Activated CD4-positive, alpha-beta memory T cell treated with anti-CD3 and anti-CD28 coated beads for 36 hours (primary cell): ENCODE measurements at places on chromosomes 16 and 17. TPM values are rescaled to one million over a fixed set of nuclear protein-coding genes. Genes with fewer than 3 reads are reported as not detected.
A peak's percentile ranks its signal among the peaks of the same experiment; 100 is the strongest.

DNA sequence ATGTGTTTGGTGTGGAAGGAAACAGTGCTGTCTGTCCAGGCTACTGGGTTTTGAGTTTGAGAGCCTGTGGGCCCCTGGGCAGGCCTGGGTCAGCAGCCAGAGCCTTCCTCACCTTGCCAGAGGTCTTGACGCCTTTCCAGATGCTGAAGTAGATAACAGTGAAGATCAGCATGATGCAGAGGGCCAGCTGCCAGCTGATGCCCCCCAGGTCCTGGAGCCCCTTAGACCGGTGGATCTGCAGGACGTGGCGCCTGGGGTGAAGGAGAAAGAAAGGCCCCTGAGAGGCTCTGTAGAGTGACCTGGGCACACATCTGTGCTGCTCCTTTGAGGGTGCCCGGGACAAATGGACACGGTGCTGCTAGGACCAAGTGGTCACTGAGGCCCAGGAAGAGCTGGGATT is 18.4 kb downstream of the SLC6A4 start:
- H3K27ac ChIP-seq: no peak overlapping the region
- no peak for DNase-seq
- no peaks in the 10 kb centered on the region for H3K27me3 ChIP-seq
- no peaks in the 10 kb centered on the region for H3K4me1 ChIP-seq

DNA sequence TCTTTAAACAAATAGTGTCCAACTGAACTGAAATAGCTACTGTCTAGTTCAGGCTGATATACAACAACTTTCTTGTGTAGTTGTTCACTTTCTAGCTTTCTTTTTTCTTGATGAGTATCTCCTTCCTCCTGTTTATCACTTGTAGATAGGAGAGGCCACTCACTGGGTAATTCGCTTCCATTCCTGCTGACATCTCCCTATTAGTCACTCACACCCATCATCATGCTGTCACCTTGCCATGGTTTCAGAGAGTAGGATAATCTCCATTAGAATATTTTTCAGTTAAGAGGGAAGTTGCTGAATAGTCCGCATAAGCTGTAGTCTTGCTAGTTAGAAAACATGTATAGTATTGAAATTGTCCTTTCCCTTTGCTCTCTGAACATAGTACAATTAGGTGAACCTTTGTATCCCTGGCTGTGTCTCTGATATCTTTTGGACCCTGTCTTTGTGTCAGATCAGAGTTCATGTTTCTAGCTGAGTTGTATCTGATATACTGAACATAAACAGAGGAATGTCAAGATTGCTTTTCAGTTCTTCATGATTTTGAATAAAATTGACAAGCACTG is 64.4 kb upstream of the RASL10B start:
- DNase-seq: no peak
- H3K36me3 ChIP-seq: peaks cover 19% of the 10 kb centered on the region
- no peak overlapping the region for H3K27ac ChIP-seq
- no peak overlapping the region for H3K4me3 ChIP-seq
- no peaks in the 10 kb centered on the region for H3K27me3 ChIP-seq

Gene TEX19
- total RNA-seq: not detected

GRCh38 chr16:26454102-26454501 is 612.6 kb upstream of the C16orf82 start:
- no peak overlapping the region for H3K27ac ChIP-seq
- no peak overlapping the region for H3K4me3 ChIP-seq

DNA sequence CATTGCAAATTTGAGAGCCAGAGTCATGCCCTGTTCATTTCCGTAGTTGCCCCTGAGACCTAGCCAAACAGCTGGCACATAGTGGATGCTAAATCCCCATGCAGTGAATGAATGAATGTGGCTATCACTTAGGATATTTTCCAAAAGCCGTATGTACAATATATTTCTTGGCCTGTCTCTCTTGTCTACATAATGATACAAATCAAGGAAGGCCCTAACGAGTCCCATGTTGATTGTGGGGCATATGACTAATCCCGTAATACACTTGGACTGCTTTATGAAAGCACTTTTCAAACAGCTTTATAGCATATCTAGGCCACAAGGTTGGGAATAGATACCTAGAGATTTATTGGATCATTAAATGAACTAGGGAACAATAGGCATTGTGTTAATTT is 478.0 kb downstream of the SLC39A11 start:
- H3K4me3 ChIP-seq: no peak overlapping the region
- H3K27ac ChIP-seq: no peak overlapping the region
- DNase-seq: no peak
- peaks cover 8% of the 10 kb centered on the region for H3K27me3 ChIP-seq
- H3K36me3 ChIP-seq: no peaks in the 10 kb centered on the region

DNA sequence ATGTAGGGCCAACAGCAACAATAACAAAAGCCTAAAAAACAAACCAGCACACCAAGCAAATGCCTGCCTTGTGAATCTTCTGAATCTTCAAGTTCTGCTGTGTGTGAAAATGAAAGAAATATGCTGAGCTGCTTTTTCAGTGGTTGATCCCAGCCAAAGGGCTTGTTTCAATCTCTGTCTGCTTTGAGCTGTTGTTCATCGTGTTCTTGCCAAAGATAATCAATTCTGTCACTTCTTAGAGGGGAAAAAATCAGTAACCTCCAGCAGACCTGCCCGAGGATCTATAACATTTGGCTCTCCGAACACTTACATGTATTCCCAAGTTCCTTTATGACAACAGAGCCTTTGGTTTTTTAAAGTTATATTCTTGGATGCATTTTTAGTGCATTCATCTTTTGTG is 65.9 kb downstream of the VPS35L start:
- no peak overlapping the region for H3K27ac ChIP-seq
- peaks cover 19% of the 10 kb centered on the region for H3K36me3 ChIP-seq
- no peak for DNase-seq
- H3K4me1 ChIP-seq: no peaks in the 10 kb centered on the region

DNA sequence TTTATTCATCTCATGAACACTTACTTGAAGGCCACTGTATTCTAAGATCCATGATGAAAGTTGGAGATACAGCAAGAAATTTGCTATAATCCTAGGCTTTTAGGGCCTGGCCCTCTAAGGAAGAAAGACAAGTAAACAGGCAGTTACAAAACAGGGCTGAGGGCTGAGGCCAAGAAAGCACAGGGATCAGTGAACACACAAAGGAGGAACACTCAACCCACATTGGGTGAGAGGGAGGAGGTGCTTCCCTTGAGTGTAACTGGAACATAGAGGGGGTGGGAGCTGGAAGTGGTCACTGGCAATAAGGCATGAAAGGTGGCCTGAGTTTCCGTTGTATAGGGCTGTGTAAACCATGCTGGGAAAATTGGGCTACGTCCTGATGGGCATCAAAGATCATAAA is 112.2 kb downstream of the ZNF18 start:
- DNase-seq: no peak
- no peaks in the 10 kb centered on the region for H3K27me3 ChIP-seq
- H3K4me1 ChIP-seq: no peaks in the 10 kb centered on the region
- H3K36me3 ChIP-seq: no peaks in the 10 kb centered on the region
- no peak overlapping the region for H3K27ac ChIP-seq

GRCh38 chr16:88636488-88637265 is 1.7 kb upstream of the IL17C start:
- H3K4me1 ChIP-seq: peaks cover 59% of the 10 kb centered on the region
- peaks cover 26% of the 10 kb centered on the region for H3K27me3 ChIP-seq
- H3K36me3 ChIP-seq: peaks cover 5% of the 10 kb centered on the region
- no peak overlapping the region for H3K27ac ChIP-seq

DNA sequence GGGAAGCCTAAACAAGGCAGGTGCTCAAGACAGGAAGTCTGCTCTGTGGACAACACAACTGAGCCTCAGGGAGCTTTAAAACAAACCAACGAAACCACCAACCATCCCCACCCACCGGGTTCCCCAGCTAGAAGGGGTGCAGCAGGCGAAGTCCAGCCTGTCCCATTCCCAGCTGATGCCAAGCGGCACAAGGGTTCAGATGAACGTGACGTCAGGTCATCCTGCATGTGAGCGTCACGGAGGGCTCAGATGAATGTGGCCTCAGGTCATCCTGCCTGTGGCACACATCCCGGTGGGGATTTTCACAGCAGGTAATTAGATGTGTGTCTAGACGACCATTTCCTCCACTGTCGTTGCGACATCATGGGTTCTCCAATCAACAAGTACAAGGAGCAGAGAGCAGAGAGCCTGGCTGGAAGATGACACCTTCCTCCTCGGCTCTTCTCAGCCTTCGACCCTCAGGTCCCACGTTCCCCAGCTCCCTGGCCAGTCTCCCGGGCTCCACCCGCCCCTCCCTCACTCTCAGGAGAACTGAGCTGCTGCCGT is 246.5 kb downstream of the FOXL1 start:
- peaks cover 32% of the 10 kb centered on the region for H3K27me3 ChIP-seq
- no peak for DNase-seq
- H3K4me1 ChIP-seq: no peaks in the 10 kb centered on the region

GRCh38 chr17:75504347-75505151 is 10.8 kb downstream of the CASKIN2 start:
- no peaks in the 10 kb centered on the region for H3K4me1 ChIP-seq
- H3K4me3 ChIP-seq: no peak overlapping the region
- H3K27me3 ChIP-seq: no peaks in the 10 kb centered on the region
- no peak overlapping the region for H3K27ac ChIP-seq
- peak; percentile 51 for DNase-seq

Gene TSPAN10
- 0.45 TPM for total RNA-seq

DNA sequence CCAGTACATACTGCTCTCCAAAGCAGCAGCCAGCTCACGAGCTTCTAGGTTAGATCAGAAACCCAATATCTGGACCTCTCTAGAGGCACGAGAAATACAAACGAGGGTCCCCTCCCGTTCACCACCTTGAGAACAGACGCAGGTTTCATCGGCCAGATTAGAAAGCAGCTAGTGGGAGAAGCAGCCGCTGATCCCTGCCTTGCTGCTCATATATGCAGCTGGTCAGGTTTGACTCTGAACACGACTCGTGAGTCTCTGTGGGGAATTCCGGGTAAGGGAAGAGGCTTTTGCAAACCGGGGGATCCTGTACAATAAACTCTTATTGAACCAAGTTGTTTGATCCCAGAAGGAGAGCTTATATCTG is 1.6 kb downstream of the VAT1L start:
- peaks cover 12% of the 10 kb centered on the region for H3K4me1 ChIP-seq
- H3K27me3 ChIP-seq: peaks cover 71% of the 10 kb centered on the region
- H3K36me3 ChIP-seq: no peaks in the 10 kb centered on the region
- no peak overlapping the region for H3K27ac ChIP-seq
- no peak overlapping the region for H3K4me3 ChIP-seq
- no peak for DNase-seq

GRCh38 chr17:18004345-18004744 is 31.7 kb downstream of the DRC3 start:
- peaks cover 6% of the 10 kb centered on the region for H3K36me3 ChIP-seq
- H3K4me3 ChIP-seq: no peak overlapping the region
- DNase-seq: no peak

Gene KRT39
- total RNA-seq: not detected

DNA sequence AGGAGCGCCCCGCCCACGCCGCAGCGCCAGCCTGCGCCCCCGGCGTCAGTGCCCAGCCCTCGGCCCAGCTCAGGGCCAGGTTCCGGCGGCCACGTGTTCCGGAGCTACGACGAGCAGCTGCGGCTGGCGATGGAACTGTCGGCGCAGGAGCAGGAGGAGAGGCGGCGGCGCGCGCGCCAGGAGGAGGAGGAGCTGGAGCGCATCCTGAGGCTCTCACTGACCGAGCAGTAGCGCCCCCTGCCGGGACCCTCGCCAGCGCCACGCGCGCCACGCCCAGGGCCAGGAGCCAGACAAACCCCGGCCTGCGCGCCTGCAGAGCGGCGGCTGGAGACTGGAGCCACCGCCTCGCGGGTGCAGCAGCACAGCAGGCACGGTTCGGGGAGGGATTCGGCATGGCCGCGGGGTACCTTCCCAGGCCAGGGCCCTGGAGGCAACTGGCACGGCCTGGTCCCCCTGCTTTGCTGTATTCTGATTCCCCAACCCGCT is 9.3 kb downstream of the CORO6 start:
- peak; percentile 97 for DNase-seq
- H3K4me1 ChIP-seq: peaks cover 39% of the 10 kb centered on the region
- no peaks in the 10 kb centered on the region for H3K36me3 ChIP-seq
- peaks cover 1% of the 10 kb centered on the region for H3K27me3 ChIP-seq
- no peak overlapping the region for H3K4me3 ChIP-seq

Gene CCDC102A
- total RNA-seq: 7.9 TPM

Gene OR4D1
- total RNA-seq: 0.27 TPM

- no peak for DNase-seq
- peaks cover 58% of the 10 kb centered on the region for H3K4me1 ChIP-seq
- H3K27ac ChIP-seq: peak overlapping the region; percentile 48
- H3K36me3 ChIP-seq: peaks cover 3% of the 10 kb centered on the region
- no peak overlapping the region for H3K4me3 ChIP-seq
Measured at GRCh38 chr17:3960764-3961163, 3.5 kb downstream of the ATP2A3 start.

DNA sequence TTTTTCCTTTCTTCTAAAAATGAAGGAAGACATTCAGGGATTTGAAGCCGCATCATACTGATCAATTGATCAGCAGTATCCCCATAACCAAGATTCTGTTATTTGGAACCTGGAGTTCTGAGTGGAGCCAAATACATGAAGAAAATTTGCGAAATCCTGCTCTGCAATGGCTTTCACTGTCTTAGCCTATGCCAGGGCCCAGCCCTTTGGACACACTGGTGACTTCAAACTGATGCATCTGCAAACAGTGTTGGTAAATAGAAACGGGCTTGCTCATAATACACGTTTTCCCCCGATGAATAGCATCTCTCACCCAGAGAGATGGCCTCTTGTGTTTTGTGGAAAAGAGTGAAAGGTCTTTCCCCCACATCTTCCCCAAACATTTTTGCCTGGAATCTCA is 87.6 kb upstream of the TOX3 start:
- no peaks in the 10 kb centered on the region for H3K4me1 ChIP-seq
- H3K27ac ChIP-seq: no peak overlapping the region
- no peaks in the 10 kb centered on the region for H3K27me3 ChIP-seq
- no peaks in the 10 kb centered on the region for H3K36me3 ChIP-seq
- DNase-seq: no peak

Gene SNAI3
- total RNA-seq: 5.5 TPM

DNA sequence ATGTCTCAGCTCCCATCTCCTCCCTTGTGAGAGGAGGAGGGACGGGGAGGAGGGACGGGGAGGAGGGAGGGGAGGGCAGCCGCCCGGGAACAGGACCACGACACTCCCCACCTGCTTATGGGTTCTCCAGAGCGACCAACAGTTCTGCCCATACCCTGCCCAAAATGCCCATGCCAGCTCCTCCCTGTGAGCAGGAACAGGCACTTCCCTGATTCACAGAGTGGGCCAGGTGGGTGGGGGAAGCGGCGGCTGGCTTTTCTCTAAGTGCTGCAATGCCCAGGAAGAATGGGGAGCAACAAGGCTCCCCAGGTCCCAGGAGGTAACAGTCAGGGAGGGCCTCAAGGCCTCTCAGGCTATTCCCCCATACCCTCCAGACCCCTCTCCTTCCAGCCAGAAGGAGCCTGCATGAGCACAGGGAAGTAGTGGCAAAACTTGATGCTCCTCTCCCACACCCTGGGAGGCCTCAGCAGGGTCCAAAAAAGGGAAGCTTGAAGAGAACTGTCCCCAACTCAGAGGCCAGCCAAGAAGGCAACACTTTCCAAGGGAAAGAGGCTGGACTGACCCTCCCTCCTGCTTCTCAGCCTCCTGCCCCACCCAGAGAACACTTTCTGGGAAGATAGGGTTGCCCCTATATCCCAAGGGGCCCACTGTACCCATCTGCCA is 53.8 kb downstream of the MYO18A start:
- no peak overlapping the region for H3K4me3 ChIP-seq
- peaks cover 7% of the 10 kb centered on the region for H3K4me1 ChIP-seq
- no peak for DNase-seq
- H3K27ac ChIP-seq: no peak overlapping the region
